Renal cortical epithelial cell (primary cell): ENCODE measurements at places on chromosomes 12 and 14.

DNA sequence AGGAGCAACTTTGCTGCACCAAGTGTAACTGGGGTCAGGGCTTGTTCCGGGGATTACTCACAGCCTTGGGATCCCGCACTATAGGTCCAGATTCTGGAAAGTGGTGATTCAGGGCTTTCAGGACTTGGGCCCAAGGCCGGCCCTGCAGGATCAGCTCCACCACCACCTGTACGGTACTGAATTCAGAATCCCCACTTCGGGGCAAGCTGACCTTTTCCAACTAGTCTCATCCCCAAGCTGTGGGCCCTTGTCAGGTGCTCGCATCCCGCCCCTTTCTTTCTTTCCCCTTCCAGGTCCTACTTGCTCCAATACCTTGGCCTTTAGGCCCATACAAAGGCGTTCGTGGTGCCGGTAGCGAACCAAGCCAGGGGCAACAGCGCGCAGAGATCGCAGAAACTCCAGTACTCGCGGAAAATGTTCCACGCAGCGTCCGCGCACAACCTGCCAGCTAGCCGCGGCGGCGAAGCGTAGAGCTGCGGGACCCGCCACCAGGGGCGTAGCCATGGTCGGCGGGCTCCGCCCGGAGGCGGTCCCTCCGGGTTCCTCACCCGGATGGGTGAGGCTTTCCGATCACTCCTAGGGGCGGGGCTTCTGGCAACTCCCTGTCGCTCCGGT lies 487 bp downstream of the TINF2 start:
- DNase-seq: peak; percentile 80

DNA sequence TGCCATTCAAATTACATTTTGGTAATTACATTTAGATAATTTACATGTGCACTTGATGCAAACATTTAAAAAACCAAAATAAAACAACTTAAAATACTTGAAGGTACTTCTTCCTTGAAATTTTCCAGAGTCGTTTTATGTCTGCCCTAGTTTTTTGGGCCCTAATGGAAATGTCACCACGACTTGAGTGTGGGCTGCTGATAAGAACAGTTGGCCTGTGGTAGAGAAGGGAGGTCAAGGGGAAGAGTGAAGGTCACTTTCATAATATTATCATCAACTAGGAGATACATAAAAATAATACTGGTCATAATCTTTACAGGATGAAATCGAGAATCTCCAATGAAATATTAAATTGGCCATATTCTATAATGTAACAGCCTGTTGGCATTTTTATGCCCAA lies 23.1 kb downstream of the ZDHHC17 start:
- DNase-seq: no peak

DNA sequence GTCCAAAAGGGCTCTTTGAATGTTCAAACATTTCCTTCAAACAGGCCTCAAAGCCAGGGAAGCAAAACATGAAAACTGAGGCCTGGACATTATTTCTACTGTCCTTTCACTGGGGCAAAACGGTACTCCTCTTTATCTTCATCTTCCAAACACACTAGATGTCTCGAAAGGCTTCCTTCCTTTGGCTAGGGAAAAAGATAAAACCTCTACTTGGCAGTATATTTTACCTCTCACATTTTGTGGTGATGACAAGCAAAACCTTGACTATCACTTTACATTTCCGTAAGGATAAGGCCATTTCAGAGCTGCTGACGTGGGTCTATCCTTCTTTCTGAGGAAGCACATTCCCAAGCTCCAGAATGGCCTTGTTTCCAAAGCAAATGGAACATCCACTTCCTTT lies 9.9 kb downstream of the STAB2 start:
- DNase-seq: no peak

- DNase-seq: peak; percentile 87
These were observed 10.5 kb upstream of the WNT5B start for GRCh38 chr12:1618489-1618888.

- DNase-seq: no peak
These were observed 1341.3 kb downstream of the LRFN5 start for GRCh38 chr14:42947991-42948390.

DNA sequence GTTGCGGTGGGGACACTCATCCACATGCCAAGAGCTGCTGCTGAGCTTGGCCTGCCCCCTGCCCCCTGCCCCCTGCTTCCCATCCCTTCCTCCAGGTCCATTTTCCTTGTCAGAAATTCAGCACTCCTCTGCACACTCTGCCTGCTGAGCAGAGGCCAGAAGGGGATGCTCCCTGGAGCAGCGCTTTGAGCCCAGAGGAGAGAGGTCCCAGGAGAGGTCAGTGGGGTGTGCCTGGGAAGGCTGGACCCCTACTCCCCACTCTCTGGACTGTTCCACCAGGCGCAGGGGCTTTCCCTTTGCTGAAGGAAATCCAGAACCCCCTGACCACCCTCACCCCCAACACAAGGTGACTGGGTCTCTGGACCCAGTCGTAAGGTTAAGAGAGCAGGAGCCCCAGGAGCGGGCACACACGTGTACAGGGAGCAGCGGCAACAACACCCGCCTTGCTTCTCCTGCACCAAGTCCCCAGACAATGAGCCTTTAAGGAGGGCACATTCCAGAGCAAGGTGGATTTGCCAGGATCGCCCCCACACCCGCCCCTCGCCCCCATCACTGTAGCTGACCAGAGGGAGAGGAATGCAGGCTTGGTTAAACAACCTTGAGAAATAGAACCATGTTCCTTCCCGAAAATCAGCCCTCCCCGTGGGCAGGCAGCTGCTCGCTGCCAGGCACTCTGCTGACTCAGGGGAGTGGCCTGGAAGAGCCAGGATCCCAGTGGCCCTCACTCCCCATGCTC lies 30.7 kb downstream of the ISCA2 start:
- DNase-seq: peak; percentile 45

- no peak for DNase-seq
These were observed 122.9 kb upstream of the RAP1B start for GRCh38 chr12:68487721-68488309.

DNA sequence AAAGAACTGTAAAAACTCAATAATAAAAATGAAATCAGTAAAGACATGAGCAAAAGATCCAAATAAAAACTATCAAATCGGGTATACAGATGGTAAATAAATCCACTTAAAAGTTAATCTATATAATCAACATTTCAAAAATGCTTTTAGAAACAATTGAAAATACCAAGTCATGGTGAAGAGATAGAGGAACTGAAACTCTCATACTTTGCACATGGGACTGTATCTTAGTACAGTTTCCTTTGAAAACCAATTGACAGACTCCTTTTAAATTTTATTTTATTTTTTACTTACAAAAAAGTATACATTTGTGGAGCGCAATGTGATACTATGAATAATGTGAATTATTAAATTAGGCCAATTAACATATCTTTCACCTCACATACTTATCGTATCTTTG lies 98.6 kb upstream of the FAR2 start:
- no peak for DNase-seq

- DNase-seq: no peak
These were observed 422.9 kb downstream of the SNAPC1 start for GRCh38 chr14:62185078-62185477.

DNA sequence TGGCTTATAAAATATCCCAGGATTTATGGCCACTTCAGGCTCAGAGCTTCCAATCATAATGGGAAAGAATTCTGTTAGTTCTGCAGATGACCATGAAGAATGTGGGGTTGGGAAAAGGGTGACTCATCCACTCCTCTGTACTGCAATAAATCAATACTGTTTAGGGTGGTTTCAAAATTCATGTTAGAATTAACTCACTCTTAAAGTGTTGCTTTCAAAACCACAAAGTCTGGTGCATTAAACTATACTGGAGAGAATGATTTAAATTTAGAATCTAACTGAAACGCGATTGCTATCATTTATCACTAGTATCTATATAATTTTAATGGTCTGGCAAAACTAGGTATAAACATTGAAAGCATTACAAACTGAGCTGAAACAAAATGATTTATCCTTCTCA lies 798 bp downstream of the CCDC198 start:
- peak; percentile 97 for DNase-seq

GRCh38 chr12:122874081-122874480 lies 21.8 kb downstream of the VPS37B start:
- DNase-seq: no peak

DNA sequence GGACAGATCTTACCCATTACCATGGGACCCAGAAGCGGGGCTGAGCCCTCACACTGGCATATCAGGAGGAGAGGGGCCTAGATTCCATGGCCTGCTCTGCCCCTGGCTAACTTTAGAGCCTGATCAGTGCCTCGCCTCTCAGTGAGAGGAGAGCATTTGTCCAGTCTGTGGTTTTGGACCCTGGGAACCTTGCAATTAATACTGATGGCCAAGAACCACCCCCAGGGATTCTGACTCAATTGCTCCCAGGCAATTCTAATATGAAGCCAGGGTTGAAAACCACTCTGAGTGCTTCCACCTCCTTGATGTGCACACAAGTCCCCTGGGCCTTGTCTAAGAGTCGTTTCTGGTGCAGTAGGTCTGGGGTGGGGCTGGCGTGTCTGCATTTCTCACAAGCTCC lies 67.7 kb downstream of the CALM1 start:
- no peak for DNase-seq

GRCh38 chr14:99506276-99506675 lies 25.1 kb downstream of the CCNK start:
- DNase-seq: no peak

DNA sequence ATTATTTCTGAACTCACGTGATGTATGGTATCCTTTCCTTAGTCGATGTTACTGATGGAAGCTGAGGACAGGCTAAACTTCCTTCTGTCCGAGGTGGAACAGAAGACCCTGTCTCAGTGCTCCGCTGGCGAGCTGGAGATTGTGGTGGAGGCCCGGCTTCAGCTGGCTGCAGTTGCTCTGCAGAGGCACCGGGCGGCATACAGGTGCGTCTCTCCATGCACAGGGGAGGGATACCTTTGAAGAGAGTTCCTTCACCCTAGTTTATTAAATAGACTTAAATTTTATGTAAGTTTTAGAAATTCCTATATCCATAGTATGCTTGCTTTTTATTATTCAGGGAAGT lies 186.7 kb upstream of the NEDD1 start:
- no peak for DNase-seq

GRCh38 chr12:3263939-3264922 lies 187.1 kb downstream of the TSPAN9 start:
- no peak for DNase-seq

GRCh38 chr12:29889737-29890136 lies 106.0 kb upstream of the TMTC1 start:
- DNase-seq: no peak

DNA sequence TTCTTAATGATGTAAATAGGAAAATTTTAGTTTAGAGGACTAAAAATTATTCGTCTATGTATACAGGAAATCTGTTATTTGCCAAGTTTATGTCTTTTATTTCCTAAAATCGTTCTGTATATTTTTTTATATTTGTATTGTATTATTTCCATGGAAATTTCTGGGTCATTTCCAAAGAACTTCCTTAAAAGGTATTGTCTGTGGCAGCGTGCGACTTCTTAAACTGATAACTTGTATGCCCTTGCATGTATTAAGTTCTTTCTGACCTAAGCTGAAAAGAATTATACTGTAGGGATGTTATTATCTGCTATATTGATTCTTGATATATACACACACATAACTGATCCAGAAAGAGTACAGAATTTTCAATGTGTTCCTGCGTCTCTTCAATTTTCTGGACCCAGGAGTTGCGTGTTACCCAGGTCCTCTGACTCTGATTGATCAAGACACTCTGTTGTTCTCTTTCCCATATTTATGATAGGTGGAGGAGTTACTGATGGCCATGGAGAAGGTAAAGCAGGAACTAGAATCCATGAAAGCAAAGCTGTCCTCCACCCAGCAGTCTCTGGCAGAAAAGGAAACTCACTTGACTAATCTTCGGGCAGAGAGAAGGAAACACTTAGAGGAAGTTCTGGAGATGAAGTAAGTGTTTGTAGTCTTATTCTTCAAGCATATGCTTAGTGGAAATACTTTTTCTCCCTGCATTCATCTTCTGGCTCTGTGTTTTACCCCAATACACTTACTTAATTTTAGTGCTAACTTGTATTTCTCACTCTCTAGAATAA lies 298.5 kb downstream of the ERC1 start:
- no peak for DNase-seq

DNA sequence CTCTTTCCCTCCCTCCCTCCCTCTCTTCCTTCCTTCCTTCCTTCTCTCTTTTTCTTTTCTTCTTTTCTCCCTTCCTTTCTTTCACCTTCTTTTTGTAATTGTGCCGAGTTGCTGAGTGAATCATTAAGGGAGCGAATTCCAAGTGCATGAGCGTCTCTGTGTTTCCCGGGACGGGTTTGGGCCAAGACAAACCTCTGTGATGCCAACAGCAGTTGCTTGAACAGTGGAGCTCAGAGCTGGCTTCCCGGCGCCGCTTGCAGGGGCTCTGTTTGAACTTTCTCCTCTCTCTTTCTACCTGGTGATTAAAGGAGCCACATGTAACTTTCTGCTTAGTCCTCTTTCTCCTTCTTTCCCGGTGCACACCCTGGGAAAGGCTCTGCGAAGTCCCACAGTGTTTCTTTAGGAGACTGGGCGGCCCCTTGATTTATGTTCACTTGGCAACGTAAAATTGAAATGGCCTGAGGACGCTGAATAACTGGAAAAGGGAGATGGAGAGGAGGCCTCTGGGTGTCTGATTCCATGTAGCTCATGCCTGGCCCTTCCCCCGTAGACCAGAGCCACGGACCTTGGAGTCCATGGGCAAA lies 33.7 kb upstream of the MAP1LC3B2 start:
- peak; percentile 92 for DNase-seq

- no peak for DNase-seq
These were observed 769 bp upstream of the SLC39A5 start for GRCh38 chr12:56229082-56229481.
